Chondrocyte (in vitro differentiated cells): ENCODE measurements at places on chromosomes 5 and 9. TPM values are rescaled to one million over a fixed set of nuclear protein-coding genes. Genes with fewer than 3 reads are reported as not detected.

Gene ANXA2R
- total RNA-seq = 1.2 to 3.5 TPM (median 1.7 TPM) in 3 replicates

Gene PIP5KL1
- 1.4 to 4.3 TPM (median 2.7 TPM) in 3 replicates for total RNA-seq

Gene TMEFF1
- 1.3 to 3.1 TPM (median 3.0 TPM) in 3 replicates for total RNA-seq

Gene MRNIP
- 13.4 to 20.0 TPM (median 16.4 TPM) in 3 replicates for total RNA-seq

Gene GDF9
- 0.29 to 0.38 TPM (median 0.30 TPM) in 3 replicates for total RNA-seq

Gene KCTD16
- 0.48 to 1.5 TPM (median 1.3 TPM) in 3 replicates for total RNA-seq

Gene WWC1
- total RNA-seq = 2.1 to 4.9 TPM (median 2.1 TPM) in 3 replicates

Gene IFNA2
- not detected in 3 replicates for total RNA-seq

Gene UBE2B
- total RNA-seq = 87.0 to 102 TPM (median 93.8 TPM) in 3 replicates

Gene SELENOP
- total RNA-seq = 0.20 to 18.9 TPM (median 0.33 TPM) in 3 replicates
